Thymus (tissue), 14 donors: ENCODE measurements at places on chromosomes 5 and 9. TPM values are rescaled to one million over a fixed set of nuclear protein-coding genes. Genes with fewer than 3 reads are reported as not detected.
A peak's percentile ranks its signal among the peaks of the same experiment; 100 is the strongest.

Gene SHOC1
- under 0.01 TPM for total RNA-seq

Gene MPDZ
- total RNA-seq: 5.1 TPM

Gene PCDHA9
- not detected for total RNA-seq

Gene FGF10
- total RNA-seq: 0.99 TPM

Gene YTHDC2
- 10.2 TPM for total RNA-seq

Gene HACD4
- total RNA-seq: 6.2 TPM

Gene CLTA
- total RNA-seq: 199 TPM

Gene NIPSNAP3A
- total RNA-seq: 40.9 TPM

DNA sequence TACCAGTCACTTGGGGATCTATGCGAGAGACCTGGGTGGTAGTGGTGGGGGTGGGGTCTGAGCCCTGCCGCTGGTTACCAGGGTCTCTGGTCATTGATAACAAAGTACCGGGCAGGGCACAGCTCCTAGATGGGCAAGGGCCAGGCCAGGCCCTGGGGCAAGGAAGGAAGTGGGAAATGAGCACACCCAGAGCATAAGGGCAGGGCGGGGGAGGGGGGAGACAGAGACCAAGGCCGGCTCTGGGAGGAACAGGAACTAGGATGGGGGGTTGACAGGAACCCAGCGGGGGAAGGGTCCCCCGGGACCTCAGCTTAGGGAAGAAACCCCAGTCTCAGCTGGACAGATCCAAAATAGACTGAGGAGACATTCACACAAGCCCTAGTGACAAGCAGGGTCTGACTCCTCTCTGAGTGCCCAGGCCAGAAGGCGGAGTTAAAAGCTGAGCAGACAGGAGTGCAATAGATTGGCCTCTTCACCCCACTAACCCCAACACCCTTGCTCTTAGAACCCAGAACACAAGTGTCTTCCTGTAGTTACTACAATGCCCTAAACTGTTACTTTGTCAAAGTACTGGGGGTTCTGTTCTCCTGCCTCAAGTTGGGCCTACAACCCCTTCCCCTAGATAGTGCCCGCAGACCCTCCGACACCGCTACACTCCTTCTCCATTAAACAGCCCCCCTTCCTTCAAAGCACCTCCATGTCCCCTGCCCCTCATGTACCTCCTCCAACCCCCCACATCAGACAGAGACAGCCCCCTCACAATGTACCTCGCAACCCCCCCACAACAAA lies 628 bp downstream of the ATOSB start:
- peak; percentile 33 for DNase-seq
- H3K4me1 ChIP-seq: peaks cover 40% of the 10 kb centered on the region
- H3K27me3 ChIP-seq: peaks cover 4% of the 10 kb centered on the region
- H3K4me3 ChIP-seq: peak overlapping the region; percentile 63
- H3K36me3 ChIP-seq: no peaks in the 10 kb centered on the region

GRCh38 chr5:125720721-125721120 lies 702.5 kb upstream of the GRAMD2B start:
- no peaks in the 10 kb centered on the region for H3K4me1 ChIP-seq
- H3K27me3 ChIP-seq: no peaks in the 10 kb centered on the region
- no peak overlapping the region for H3K4me3 ChIP-seq
- no peak for DNase-seq

DNA sequence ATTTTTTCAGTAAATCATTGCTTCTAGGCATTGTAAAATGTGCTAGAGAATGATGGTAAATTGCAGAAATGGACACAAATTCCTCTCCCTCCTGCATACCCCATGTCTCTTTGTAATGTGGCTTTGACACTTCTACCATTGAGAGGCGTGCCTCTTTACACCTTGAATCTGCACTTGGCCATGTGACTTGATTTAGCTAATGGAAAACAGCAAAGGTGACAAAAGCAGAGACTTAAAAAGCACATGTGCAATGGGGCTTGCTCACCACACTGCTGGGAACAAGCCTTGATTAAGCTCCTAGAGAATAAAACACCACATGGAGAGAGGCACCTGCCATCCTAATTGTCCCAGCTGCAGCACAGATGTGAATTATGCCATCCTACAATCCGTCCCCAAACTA lies 69.9 kb upstream of the NAA35 start:
- H3K4me1 ChIP-seq: no peaks in the 10 kb centered on the region
- H3K27me3 ChIP-seq: no peaks in the 10 kb centered on the region
- H3K27ac ChIP-seq: no peak overlapping the region
- no peak for DNase-seq

- no peak for DNase-seq
- no peaks in the 10 kb centered on the region for H3K4me1 ChIP-seq
- H3K36me3 ChIP-seq: no peaks in the 10 kb centered on the region
- no peak overlapping the region for H3K27ac ChIP-seq
- H3K4me3 ChIP-seq: no peak overlapping the region
- no peaks in the 10 kb centered on the region for H3K27me3 ChIP-seq
These were observed 79.4 kb downstream of the ZNF366 start for GRCh38 chr5:72427488-72428437.

- H3K27ac ChIP-seq: no peak overlapping the region
- H3K4me1 ChIP-seq: no peaks in the 10 kb centered on the region
- H3K4me3 ChIP-seq: no peak overlapping the region
- peaks cover 6% of the 10 kb centered on the region for H3K36me3 ChIP-seq
- DNase-seq: no peak
- no peaks in the 10 kb centered on the region for H3K27me3 ChIP-seq
These were observed 21.6 kb downstream of the RNF145 start for GRCh38 chr5:159187719-159188118.

DNA sequence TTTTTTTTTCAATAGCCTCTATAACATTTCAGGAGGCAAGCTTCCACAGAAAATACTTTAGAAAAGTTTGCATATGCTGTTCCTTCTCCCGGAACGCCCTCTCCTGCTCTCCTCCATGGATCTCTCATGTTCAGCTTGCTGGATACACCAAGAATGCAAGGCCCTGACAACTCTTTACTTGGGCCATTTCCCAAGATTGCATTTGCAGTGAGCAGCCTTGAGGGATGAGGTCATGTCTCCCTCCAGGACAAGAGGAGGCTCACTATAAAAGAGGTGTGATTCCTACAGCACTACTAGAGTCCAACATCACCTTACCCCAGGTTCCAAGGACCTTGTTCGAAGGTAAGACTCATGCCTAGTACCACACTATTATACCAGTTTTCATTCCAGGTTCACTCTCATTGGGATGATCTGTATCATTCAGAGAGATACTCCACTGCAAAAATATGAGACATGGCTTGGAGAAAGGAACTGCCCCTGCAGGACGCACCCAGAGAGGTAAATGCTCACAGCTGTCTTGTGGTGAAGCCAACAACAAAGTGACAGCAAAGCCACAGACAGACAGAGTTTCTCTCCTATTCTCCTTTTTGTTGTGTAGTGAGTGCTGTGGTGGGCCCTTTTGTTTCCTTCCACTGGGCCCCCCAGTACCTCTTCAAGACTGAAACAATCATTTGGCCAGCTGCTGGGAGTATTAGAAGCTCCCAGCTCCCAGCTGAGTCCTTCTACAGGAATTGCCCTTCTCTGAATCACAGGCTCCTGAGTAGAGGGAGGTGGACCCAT lies 151.7 kb upstream of the ZNF366 start:
- H3K27me3 ChIP-seq: no peaks in the 10 kb centered on the region
- no peaks in the 10 kb centered on the region for H3K4me1 ChIP-seq
- H3K27ac ChIP-seq: no peak overlapping the region
- H3K36me3 ChIP-seq: no peaks in the 10 kb centered on the region

GRCh38 chr5:145483212-145483611 lies 351.9 kb downstream of the PRELID2 start:
- no peaks in the 10 kb centered on the region for H3K4me1 ChIP-seq
- H3K36me3 ChIP-seq: no peaks in the 10 kb centered on the region
- no peak for DNase-seq
- no peak overlapping the region for H3K27ac ChIP-seq
- no peak overlapping the region for H3K4me3 ChIP-seq

DNA sequence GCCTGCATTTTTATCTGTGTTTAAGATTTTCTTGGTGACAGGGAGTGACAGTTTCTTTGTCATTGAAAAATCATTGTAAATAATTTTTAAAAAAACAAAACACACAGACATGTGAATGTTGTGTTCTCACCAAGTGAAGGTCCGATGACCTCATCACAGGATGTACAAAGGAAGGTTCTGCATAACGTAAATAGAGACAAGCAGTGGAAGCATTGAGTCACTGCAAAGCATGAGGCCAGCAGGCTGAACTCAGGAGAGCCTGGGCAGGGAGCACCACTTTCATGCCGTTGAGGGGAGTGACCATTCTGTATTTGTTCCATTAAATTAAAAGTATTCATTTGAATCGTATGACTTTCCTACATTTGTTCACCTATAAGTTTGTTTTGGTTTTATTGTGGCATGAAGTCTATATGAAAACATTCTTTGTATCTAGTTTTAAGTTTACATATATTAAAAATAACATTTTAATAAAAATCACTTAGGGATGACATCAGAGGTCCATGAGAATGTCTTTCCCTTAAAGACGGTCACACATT lies 70.4 kb upstream of the TLE1 start:
- no peaks in the 10 kb centered on the region for H3K36me3 ChIP-seq
- H3K27ac ChIP-seq: no peak overlapping the region
- no peaks in the 10 kb centered on the region for H3K27me3 ChIP-seq
- H3K4me3 ChIP-seq: no peak overlapping the region

DNA sequence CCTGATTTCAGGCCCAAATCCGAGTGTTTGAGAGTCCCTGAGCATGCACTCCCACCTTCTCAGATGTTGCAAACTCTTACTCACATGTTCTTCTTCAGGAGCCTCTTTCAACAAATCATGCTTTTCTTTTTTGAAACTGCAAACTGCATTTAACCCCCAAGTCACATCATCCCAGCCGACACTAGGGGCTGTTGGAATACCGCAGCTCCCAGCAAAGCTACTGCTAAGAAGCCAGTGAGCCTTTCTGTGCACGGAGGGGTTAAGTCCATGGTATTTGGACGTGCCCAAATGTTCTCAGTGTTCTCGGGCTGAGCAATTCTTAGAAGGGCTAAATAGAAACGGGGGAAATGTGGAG lies 282.9 kb downstream of the NFIB start:
- H3K36me3 ChIP-seq: no peaks in the 10 kb centered on the region

GRCh38 chr5:110038297-110038997 lies 348.7 kb downstream of the MAN2A1 start:
- H3K27ac ChIP-seq: no peak overlapping the region
- H3K36me3 ChIP-seq: no peaks in the 10 kb centered on the region
- H3K4me3 ChIP-seq: no peak overlapping the region

DNA sequence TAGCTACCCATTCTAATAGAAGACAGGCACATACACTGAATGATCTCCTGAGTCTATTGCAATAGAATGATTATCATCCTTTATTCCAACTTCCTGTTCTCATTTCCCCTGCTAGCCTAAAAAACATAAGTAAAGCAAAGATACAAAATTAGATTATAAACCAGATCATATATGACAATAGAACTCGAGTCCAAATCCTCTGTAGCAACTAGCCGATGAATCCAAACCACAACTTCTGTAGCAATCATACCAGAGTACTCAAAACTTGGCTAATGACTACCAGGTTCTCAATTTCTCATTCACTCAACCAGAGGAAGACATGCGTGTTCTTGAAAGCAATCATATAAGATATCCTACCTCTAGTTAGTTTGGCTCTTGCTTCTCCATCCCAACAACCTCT lies 622.1 kb downstream of the PSAT1 start:
- H3K4me3 ChIP-seq: no peak overlapping the region
- no peak for DNase-seq
- H3K36me3 ChIP-seq: no peaks in the 10 kb centered on the region
- H3K4me1 ChIP-seq: no peaks in the 10 kb centered on the region
- no peak overlapping the region for H3K27ac ChIP-seq

DNA sequence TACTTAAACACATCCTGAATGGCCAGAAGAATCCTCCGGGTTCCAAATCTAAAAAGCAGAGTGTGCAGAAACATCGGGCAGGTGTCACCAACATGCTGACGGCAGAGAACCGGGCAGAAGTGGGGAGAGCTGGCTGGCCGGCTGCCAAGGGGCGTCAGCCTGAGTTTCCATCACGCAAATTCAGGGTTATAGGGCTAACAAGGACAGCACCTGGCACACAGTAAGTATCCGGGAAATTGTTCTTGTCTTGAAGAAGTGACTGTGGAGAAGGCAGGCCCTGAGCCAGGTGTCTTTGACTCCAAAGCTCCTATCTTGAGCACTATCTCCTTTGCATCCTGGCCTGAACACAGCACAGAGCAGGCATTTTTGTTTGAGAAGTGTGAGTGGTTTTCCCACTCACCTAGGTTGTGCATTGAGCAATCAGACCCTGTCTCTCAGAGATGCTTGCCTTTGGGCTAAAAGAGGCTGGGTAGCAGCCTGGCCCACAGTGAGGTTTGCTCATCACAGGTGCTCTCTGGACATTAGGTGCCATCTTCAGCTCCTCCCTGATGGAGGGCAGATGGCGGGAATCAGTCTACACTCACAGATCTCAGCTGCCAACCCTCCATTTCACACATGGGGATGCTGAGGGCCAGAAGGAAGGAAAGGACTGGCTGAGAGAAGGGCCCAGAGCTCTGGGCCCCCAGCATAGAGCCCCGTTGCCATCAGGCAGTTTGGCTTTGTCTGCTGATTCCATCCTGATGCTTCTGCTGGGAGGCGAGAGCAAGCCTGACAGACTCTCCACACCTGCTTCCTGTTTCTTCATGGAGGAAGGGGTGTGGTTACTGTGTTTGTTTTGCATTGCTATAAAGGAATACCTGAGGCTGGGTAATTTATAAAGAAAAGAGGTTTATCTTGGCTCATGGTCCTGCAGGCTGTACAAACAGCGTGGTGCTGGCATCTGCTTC lies 52.8 kb downstream of the WHRN start:
- H3K27me3 ChIP-seq: no peaks in the 10 kb centered on the region
- H3K36me3 ChIP-seq: no peaks in the 10 kb centered on the region
- H3K27ac ChIP-seq: peak overlapping the region; percentile 64

DNA sequence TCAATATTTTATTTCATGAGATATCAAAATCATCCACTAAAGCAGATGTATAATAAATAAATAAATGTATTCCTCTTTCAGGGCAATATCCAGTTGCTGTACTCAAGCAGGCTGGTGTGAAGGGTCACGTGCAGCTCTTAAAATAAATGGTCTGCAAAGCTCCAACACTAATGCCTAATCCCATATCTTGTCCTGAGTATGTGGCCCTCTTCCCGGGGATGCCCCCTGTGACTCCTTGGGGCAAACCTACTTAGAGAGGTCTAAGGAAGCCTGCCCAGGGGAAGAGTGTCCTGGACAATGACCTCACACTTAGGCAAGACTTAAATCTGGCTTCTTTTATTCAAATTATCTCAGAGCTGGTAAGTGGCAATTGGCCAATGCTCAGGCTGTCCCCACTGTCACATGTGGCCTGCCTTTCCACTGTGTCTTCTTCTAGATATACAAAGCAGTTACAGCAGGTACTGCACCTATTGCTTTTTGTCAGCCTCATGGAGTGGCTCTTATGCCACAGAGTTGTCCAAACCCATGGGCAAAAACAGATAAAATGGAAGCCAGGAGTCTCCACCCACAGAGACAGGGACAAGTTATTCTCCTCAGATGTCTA lies 55.3 kb downstream of the SEMA5A start:
- H3K4me1 ChIP-seq: no peaks in the 10 kb centered on the region
- H3K27me3 ChIP-seq: no peaks in the 10 kb centered on the region
- H3K36me3 ChIP-seq: no peaks in the 10 kb centered on the region
- no peak overlapping the region for H3K27ac ChIP-seq
- DNase-seq: no peak
- H3K4me3 ChIP-seq: no peak overlapping the region
